ENCODE measurements at places on chromosomes 13 and 19.
A peak's percentile ranks its signal among the peaks of the same experiment; 100 is the strongest.

GRCh38 chr13:42396501-42396900 lies 124.5 kb downstream of the AKAP11 start:
- no peak for DNase-seq

DNA sequence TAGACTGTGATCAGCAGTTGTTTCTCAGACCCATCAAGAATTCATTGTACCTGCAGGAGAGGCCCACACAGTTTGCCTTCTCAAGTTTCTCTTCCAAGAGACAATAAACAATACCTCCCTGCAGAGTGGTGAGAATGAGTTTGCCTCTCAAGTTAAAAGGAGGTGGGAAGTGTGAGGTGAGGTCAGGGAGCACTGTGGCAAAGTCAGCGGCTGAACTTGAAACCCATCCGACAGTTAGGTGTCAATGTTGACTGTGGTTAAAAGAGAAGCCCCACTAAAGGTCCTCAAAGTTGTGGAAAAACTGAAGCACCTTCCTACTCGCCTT lies 72.9 kb upstream of the TSC22D1 start:
- no peak for DNase-seq

DNA sequence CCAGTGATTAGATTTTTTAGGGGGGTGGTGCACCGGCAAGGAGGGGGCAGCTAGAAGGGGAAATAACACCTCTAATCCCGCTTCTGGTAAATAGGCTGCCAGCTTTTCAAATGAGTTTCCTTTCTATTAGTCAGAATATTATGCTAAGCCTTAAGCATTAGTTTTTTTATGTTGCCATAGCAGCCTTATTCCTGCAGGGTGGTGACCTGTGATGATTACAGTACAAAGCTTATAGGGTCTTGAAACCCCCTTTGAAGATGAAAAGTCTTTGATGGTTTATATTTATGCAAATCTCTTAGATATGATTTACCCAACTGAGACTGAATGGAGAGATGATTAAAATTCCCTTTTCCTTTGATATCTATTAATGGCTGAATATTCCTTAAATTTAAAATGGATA lies 109.8 kb downstream of the ZIC5 start:
- DNase-seq: no peak

DNA sequence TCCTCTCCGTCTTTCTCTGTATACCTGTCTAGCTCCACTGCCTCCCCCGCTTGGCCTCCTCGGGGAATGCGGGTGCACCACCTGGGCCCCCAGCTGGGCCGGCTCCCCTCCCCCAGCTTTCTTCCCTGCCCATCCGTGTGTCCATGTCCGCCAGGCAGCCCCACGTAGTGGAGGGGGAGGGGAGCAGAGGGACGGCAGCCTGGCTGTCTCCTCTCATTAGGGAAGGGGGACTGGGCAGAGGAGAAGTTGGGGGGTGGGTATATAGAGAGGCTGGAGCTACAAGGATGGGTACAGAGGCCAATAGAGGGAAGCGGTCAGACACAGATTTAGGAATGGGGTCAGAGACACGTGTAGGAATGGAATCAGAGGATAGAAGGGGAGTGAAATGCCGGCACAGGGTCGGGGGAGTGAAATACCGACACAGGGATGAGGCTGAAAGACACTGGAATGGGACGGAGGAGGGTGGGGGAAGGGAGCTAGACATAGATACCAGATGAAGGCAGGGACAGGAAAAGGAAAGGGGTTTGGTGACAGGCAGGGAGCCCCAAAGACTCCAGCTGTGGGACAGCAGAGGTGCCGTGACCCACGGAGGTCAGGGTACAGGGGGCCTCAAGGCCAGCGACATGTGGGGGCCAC lies 2.8 kb downstream of the NECTIN2 start:
- DNase-seq: no peak

DNA sequence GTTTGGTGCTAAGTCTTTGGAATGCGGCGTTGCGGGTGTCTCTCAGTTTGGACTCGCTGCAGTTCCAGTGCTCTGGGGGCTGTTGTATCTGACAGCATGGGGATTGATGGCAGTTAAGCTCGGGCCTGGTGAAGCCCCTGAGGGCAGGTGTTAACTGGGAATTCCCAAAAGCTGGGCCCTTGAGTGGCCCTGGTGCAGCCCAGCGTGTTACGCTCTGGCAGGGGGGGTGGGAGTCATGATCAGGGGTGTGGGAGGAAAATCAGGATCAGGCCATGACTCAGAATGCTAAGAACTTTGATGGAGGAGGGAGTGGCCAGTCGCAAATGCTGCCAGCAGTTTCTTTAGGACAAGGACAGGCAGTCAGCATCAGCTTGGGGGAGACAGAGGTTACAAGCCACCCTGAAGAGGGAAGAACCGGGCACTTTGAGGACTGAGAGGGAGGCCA lies 19.6 kb downstream of the AP2A1 start:
- peak; percentile 58 for DNase-seq

DNA sequence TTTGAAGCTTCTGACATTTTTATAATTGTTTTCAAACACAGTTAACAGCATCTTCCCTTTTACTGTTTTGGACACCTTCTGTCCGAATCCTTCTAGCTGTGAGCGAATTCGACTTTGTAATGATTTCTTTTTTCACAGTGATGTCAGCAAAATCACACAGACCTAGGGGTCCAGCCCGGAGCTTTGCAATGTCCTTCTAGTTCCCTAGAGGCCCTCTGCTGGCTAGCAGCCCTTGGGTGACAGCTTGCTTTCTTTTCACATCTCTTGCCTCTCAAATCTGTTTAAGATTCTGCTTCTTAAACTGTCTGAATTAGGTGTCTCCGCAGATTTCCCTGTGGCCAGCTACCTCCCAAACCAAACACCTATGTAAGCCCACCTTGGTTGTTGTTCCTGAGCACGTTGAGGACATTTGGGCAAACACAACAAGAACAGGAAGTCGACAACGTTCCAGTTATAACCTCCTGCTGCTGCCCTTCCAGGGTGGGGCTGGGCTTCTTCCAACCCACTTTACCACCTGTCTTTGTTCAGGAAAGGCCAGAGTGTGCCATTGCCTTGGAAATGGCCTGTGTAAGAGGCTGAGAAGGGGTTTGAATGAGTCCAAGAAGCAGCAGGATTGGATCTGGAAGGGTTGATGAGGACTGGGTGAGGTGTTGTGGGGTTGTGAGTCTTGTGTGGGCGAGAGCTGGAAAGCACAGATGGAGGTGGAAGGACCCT lies 123.1 kb downstream of the ATP8A2 start:
- DNase-seq: no peak

- DNase-seq: no peak
Observed at GRCh38 chr13:92272177-92272576, 873.8 kb downstream of the GPC5 start.

- DNase-seq: no peak
Observed at GRCh38 chr19:4359627-4360000, 16.3 kb downstream of the MPND start.

DNA sequence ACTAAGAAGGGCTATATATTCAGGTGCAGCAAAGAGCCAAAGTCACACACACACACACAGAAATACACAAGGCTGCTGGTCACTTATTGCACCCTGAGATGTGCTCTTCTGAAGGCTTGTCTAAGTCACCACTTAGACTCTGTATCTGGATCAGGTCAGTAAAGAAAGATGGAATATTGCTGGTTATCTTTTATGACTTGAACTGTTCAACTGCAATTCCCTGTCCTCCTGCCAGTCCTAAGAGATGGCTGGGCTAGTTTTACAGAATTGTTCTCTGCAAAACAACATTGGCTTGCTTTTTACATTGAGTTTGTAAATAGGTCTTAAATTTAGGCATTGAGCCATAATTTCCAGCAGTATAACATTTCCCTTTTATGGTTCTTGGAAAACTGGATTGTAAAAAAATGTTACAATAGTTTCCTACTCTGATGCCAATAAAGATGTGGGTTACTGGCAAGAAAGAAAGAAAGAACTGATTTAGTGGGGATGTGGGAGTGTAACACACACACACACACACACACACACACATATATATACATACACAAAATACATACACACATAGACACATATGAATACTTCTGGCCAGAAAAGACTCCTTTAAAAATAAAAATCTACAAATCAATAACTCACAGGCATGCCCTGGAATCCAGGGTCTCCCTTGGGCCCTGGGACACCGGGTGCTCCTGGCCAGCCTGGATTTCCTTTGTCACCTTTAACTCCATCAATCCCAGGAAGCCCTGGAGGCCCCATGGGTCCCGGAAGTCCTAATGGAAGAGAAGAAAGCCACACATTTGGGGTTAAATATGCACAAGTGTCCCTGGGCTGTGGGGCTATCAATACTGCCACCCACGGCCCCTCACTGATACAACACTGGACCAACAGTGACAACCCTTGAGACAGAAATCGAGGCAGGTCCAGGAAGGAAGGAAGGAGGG lies 137.7 kb downstream of the COL4A1 start:
- DNase-seq: no peak

DNA sequence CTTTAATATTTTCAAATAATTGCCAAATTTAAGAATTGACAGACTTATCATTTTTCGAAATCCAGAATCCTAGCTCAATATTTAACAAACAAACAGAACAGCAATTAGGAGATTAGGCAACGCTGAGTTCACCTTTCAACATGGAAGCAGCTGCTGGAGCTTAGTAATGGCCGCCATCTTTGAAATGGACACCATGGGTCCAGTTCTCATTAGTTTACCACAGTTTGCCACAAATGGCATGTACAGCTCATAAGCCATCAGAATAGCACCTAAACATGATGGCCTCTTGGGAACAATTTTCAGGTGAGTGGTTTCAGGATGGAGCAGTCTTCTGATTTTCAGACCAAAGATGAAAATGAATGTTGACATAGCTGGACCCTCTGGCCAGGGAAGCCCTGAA lies 313.6 kb upstream of the OBI1 start:
- no peak for DNase-seq

DNA sequence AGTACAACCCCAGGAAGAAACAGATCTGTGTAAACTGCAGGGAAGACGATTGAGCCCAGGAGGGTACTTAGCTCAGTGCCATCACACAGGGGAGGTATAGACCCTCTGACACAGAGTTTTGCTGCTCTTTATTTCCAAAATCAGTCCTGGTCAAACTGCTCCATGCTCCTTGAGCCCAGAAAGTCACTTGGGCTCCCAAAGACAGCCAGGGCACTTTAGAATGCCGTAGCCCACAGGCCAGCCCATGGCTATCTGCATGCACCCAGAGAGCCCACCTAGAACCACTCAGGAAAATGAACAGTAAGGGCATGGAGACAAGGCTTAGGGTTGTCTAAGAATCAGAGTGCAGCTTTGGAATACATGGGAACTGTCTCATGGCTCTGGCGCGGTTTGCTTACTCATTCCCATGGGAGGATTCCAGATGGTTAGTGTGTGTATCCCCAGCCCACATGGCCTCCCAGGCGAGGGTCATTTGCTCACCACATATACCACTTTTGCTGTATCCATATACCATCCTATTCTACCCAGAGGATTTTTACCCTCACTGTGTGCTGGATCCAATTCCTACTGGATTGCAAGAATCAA lies 14.7 kb upstream of the PDCD5 start:
- no peak for DNase-seq

DNA sequence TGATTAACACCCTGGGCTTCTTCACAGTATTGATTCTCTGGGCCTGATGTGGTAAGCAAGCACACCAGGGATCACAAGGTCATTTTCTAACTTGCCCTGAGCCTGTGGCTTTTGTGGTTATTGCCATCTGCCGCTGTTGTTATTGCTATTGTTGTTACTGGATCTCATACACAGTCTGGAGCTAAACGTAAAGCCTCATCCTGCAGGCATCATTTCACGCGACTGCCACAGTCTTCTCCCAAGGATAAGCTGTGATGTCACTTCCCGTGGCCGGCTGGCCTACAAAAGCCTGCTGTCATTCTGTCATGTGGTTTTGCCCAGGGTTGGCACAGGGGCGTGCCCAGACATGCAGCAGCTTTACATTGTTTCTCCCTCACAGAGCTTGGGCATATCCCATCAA lies 154.0 kb upstream of the GPR12 start:
- peak; percentile 5 for DNase-seq

DNA sequence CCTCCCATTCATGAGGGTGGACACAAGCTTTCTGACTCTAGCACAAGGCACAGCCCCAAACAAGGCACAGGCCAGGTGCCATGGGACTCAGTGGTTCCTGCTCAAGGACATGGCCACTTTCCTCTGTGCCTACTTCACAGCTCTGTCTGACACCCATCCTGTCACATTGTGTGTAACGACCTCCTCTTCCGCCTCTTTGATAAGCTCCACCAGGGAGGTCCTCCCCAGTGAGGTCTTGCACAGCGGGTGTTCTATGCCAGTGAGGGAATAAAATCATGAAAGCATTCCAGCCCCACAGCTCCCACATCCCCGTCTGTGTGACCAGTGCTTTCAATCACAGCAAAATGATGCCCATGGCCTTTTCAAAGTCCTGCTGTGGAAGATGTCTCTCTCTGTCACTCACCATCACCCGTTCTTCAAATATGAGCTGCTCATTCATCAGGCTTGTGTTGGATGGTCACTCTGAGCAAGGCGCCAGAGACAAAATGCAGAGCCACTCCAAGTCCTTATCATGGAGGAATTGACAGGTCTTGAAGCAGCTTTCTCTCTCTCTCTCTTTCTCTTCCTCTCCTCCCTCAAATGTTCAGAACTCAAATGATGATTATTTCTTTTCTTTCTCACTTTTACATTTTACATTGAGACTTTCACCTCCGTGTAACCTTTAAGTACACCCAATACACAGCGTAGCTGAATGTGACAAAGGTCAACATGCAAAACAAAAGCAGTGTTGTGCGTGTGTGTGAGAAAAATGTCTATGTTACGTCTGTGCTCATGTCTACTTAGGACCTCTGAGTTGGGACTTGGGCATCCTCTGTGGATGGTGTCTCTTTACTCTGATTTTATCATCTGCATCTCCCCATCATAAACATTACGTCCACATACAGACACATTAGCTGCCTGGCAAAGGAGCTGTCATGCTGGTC lies 8.0 kb upstream of the SPATA13 start:
- DNase-seq: no peak

GRCh38 chr19:21519488-21519887 lies 14.1 kb downstream of the ZNF429 start:
- DNase-seq: peak; percentile 8

DNA sequence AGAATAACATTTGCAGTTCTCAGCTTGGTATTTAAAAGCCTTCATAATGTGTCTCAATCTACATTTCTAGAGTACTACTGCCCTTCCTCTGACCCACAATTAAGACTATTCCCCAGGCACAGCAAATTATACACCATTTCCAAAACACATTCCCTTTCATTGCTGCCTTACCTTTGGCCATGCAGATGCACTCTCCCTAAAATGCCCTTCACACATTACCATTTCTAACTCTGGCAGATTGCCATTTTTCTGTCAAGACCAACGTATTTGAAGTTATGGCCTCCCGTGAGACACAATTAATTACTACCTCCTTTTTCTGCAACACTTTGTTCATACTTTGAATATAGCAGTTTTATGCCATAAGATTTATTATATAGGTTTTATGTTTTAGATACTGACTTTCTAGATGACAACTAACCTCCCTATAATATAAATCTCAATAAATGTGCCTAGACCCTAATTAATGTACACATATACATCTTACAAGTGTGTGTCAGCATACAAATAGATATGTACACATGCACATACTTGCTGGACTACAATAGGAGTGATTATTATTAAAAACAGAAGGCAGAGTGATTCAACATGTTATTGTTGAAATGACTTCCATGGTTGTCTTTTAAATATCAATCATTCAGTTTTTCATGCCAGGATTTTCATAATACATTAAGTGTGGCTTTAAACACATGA lies 2902.5 kb downstream of the PCDH9 start:
- no peak for DNase-seq

Data from fibroblast of lung (primary cell).